Stimulated activated CD4-positive, alpha-beta T cell treated with anti-CD3 and anti-CD28 coated beads, Interleukin-4, amount 100 ng/mL, for 24 hours (primary cell): ENCODE measurements at places on chromosomes 16 and 17.

DNA sequence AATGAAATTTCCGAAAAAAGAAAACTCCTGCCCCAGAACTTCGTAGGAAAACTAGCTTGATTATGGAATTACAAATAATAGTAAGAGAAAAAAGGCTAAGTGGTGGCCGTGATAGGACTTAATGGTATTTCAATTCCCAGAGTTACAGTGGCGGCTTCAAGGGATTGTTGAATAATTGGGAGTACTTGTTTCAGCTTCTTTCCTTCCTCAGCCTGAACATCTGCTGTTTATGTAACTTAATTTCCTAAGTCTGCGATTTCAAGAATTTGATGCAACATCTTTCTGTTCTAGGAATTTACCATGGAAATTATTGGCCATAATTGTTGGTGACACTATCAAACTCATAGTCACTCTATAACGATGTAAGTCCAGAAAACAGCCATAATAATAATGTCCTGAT, 684 bp upstream of the APPBP2 start:
- DNase-seq: no peak

DNA sequence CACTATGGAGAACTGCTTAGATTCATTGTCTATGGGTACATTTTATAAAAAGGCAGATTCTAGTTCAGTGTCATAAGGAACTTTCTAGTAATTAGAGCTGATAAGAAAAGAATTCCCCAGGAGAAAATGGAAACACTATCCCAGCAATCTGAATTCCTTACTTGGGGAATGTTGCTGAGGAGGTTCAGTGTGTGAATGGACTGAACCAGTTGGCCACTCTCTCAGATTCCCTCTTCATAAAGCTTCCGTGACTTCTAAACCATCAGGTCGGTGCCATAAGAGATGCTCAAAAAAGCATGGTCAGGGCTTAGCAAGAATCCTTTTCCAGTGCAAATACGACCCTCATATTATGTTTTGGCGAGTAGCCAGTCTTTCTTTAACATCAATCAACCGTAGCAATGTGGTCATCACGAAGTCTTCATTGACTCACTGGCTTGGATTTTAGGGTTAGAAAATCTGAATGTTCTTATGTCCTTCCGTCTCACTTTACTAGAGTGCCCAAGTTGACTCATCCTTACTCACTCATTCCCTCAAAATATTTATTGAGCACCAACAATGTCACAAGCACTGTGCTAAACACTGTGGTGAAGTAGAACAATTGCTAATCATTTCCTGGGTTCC, 102.7 kb upstream of the HLF start:
- DNase-seq: no peak

- DNase-seq: no peak
Observed at GRCh38 chr17:34533806-34534527, 45.4 kb upstream of the TMEM132E start.

- DNase-seq: no peak
Observed at GRCh38 chr17:51050291-51051033, 70.2 kb downstream of the SPAG9 start.

- peak; percentile 18 for DNase-seq
Observed at GRCh38 chr17:42704837-42705494, 22.6 kb downstream of the CNTNAP1 start.

- no peak for DNase-seq
Observed at GRCh38 chr17:80585890-80586845, 41.5 kb downstream of the RPTOR start.

- no peak for DNase-seq
Observed at GRCh38 chr17:49525831-49526741, 31.0 kb downstream of the NGFR start.

DNA sequence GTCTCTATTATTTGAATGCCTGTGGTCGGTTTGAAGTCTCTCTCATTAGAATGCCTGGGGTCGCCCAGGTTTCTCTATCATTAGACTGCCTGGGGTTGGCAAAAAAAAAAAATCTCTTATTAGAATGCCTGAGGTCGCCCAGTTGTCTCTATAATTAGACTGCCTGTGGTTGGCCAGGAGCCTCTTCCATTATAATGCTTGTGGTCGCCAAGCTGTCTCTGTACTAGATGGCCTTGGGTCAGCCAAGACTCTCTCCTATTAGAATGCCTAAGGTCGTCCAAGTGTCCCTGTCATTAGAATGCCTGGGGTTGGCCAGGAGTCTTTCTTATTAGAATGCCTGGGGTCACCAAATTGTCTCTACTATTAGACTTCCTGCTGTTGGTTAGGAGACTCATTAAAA, 2228.4 kb downstream of the TP53TG3F start:
- DNase-seq: no peak

- no peak for DNase-seq
Observed at GRCh38 chr17:67868176-67868575, 42.9 kb downstream of the BPTF start.

GRCh38 chr16:29745853-29746345, at the start of gene C16orf54:
TSS of gene C16orf54 (minus strand) at chr16:29745990. CDS start at chr16:29744951, 1,039 bp downstream.
- DNase-seq: peak; percentile 85

- no peak for DNase-seq
Observed at GRCh38 chr17:33330877-33331276, 37.8 kb upstream of the ASIC2 start.

GRCh38 chr16:78444-79150, 572 bp downstream of the MPG start:
- no peak for DNase-seq

- no peak for DNase-seq
Observed at GRCh38 chr16:81863630-81864352, 84.7 kb downstream of the PLCG2 start.

- no peak for DNase-seq
Observed at GRCh38 chr17:5786510-5786875, 202.2 kb upstream of the NLRP1 start.

GRCh38 chr16:31055613-31056012, 18.4 kb downstream of the ZNF668 start:
- DNase-seq: no peak

- DNase-seq: no peak
Observed at GRCh38 chr17:6494239-6494941, 50.1 kb downstream of the PIMREG start.

DNA sequence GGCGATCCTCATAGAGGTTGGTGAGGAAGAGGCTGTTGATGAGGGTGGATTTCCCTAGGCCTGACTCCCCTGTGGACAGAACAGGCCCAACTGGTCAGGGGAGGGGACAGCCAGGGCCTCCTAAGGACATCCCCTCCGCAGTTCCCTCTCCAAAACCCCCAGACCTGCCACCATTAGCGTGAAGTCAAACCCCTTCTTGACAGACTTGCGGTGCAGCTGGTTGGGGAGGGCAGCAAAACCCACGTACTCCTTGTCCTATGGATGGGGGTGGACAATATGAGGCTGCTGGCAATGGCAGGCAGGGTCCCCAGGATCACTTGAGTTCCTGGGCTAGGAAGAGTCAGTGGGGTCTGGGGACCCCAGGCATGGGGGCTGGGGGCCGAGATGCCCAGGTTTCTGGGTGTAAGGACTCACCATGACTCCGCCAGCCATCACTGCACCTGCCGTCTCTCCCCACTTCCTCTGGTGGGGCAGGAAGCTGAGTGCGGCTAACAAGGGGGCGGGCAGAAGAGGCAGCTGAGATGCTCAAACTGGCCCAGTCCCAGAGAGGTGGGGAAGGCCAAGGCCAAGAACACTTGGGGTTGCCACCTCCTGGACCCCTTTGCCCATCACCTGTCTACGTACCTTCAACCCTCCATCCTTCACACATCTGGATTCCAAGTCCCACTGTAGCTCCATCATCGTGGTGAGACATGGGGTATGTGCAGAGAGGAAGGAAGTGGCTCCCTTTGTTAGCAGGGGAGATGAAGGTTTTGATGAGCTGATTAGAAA, at the start of gene SEPTIN1:
Gene SEPTIN1 (minus strand): TSS at position 451 of the 771 bp plus-strand sequence. CDS start 19 bp downstream, at position 432.
- peak; percentile 79 for DNase-seq

DNA sequence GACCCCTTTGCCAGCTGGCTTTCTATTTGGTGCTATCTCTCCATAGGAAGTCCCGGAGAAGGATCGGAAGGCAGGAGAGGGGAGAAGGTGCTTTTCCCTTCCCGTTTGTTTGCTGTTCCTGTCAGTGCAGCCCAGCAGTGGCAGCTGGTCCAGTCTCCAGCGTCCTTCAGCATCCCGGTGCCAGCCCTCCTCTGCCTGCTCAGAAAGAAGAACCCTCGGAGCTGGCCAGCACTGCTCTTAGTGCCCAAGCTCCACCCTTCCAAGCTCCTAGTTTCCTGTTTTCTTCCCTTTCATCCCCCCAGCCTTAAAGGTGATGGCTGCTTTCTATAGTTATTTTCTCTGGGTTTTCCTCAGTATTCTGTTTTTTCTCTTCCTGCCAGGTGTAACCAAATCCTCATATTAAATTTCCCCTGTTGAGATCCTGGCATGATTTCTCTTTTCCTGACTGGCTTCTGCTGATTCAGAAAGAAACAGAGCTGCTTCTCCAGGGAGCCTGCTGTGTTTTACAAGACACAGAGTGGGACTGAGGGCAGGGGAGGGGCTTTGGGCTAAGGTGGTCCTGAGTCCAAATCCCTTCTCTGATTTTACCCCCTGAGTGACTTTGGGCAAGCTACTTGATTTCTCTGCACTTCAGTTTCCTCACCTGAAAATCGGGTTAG, 186.8 kb downstream of the COPRS start:
- no peak for DNase-seq

DNA sequence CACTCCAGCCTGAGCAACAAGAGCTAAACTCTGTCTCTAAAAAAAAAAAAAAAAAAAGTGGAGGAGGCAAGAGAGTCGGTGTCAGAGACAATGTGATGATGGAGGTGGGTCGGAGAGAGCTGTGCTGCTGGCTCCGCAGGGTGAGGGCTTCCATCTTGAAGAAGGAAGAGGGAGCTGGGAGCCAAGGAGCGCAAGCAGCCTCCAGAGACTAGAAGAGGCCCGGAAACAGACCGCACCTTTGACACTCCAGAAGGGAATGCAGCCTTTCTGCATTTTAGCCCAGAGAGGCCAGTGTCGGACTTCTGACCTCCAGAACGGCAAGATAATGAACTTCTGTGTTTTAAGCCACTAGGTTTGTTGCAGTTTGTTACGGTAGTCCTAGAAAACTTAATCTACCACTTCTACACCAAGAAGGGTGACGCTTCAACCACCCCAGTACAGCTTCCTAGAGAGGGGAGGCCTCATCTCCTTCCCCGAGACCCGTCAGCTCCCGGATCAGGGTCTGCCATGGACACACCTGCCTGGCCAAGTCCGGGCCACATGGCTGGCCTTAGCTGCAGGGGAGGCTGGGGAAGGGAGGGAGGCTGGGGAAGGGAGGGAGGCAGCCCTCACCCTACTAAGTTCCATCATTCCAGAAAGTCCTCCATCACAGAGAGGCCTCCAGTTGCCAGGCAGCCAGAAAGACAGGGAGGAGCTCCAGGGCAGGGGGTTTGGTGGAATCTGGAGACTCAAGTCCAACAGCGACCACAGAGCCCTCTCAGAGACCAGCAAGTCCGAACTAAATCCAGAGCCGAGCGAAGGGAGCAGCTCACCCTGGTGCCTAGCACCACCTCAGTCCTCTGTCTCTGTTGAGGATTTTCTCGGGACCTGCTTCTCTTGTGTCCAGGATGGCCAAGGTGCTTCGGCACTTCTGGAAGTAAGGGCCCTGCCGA, 13.2 kb upstream of the RBFOX3 start:
- DNase-seq: no peak

GRCh38 chr17:31825961-31826691, 32.9 kb downstream of the COPRS start:
- no peak for DNase-seq

DNA sequence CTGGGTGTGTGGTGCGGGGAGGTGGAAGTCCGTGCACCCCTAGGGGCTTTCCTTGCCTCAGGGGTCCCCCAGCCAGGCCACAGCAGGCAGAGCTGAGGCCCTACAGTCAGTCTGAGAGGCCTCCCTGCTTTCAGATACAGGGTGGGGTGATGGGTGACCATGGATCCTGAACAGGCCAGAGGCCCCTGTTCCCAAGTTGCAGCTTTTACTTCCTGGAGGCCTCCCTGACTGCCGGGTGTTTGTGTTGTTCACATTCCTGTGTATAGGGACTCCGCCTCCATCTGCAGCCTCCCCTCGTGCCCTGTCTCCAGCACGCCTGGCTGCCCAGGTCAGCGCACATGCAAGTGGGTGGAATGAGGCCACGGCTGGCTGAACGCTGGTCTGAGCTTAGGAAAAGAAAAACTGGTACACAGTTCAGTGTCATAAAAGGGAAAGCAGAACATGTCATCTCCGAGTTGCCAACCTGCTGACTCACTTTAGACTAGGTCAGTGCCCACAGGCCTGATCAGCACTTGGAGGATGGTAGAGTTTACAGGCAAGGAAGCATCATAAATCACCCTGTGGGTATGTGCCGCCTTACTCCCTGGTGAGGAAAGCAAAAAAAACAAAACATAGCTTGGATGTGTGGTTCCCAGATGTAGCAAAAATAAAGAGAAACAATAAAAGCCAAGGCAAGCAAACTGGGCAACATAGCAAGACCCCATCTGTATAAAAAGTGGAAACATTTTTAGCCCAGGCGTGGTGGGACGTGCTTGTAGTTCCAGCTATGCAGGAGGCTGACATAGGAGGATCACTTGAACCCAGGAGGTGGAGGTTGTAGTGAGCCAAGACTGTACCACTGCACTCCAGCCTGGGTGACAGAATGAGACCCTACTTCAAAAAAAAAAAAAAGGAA, 6.2 kb upstream of the SLC7A6 start:
- DNase-seq: no peak

GRCh38 chr16:305916-306626, 23.1 kb downstream of the PDIA2 start:
- no peak for DNase-seq

DNA sequence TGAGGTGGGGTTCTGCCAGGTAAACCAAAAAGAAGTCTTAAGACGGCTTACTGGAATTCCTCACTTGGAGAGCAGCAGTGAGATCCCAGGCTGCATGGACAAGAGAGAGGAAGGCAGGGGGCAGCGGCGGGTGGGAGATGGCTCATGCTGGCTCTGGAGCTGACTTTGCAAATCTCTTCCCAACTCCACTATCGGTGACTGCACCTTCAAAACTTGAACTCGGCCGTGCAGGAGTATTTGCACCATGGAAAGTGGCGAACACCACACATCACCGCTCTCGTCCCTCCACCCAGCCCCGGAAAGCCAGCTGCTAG, 16.7 kb downstream of the CA5A start:
- no peak for DNase-seq

GRCh38 chr16:68406458-68407152, 41.7 kb downstream of the SMPD3 start:
- no peak for DNase-seq

DNA sequence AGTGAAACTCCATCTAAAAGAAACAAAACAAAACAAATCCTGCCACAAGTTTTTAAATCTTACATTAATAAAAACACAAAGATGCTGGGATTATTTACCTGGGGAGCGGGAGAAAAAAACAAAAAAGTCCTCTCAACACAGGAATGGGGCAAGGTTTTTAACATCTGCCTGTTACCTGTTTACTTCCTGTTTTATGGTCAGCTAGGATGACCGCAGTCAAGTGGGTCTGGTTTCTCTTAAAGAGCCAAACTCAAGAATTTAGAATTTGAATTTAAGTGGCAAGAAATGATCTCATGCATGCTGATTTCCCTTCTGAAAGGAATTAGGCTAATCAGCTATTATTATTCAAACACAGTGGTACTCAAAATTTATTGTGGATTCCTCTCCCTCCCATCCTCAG, 39.7 kb upstream of the TBC1D3K start:
- no peak for DNase-seq

DNA sequence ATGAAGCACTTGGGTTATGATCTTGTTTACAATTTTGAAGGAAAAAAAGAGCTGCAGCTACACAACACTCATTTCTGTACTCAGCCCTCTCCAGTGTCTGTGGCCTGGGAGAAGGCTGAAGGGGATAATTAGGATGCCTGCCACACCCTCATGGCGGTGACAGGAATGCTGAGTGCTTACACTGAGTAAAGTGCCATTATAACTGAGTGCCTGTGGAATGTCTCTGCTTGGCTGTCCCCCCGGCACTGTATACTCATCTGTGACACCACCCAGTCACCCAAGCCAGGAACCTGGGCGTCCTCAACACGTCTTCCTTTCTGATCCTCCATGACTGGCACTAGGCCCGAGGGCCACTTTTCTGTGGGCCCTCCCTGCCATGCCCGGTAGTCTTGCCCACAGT, 3.5 kb upstream of the MRPL38 start:
- DNase-seq: no peak
